Mesendoderm (in vitro differentiated cells): ENCODE measurements at places on chromosomes 7 and 10.

DNA sequence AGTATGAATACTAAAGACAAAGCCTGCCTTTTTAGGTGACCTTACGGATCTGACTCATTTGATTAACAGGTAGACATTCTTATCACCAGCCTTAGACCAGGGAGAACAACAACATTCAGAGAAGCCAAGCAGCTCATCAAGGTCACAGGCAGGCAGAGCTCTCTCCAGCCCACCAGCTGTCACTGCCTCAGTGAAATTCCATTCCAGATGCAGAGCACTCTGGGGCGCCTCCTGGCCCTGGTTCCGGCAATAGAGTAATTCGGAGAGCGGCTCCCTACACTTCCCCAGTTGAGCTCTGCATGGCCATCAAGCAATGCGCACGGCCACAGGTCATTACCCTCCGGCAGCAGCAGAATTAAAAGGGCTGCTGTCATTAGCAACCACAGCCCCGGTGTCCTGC lies 164.7 kb downstream of the TCERG1L start:
- peak; percentile 5 for DNase-seq

DNA sequence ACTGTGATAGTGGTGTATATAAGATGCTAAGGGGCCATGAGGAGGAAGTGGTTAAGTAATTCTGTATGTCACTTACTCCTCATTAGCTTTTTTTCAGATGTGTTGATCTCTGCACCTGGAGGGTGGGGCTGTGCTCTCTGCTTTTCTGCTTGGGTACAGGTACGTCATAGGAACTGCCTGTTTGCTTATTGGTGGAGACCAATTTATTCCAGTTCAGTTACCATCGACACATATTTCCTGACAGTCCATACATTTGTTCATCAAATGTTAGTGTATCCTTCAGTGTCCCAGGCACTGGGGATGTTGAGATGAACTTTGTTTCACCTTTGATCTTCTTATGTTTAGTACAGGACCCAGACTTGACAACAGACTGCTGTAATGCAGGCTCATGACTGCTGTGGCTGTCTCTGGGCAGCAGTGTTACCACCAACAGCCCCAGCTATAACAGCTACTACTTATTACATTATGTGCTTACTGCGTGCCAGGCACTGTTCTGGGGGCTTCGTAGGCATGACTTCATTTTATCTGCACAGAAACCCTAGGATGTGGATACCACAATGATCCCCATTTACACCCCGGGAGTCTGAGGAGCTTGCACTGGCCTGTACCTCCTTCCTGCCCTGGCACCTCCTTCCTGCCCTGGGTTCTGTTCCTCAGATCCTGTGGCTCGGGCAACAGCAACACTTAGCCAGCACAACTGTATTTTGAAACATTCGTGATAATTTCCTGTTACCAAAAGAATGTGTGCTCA lies 87.4 kb downstream of the BUB3 start:
- no peak for DNase-seq

DNA sequence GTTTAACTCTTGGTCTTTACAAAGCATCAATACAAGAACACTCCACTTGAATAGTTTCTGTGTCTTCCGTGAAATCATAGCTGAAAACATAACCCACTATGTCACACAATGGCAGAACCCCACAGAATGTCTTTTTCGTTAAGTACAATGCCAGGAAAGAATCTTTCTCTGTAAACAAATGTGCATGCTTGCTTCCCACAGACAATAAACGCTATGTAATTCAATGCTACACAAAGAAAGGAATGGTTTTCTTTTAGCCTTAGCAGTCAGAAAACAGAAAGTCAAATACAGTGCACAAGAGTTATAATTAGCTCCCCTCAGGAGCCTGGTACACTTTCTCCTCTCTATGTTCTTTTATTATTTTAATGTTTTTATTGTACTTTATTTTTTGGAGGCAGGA lies 186.1 kb downstream of the SRPK2 start:
- no peak for DNase-seq

DNA sequence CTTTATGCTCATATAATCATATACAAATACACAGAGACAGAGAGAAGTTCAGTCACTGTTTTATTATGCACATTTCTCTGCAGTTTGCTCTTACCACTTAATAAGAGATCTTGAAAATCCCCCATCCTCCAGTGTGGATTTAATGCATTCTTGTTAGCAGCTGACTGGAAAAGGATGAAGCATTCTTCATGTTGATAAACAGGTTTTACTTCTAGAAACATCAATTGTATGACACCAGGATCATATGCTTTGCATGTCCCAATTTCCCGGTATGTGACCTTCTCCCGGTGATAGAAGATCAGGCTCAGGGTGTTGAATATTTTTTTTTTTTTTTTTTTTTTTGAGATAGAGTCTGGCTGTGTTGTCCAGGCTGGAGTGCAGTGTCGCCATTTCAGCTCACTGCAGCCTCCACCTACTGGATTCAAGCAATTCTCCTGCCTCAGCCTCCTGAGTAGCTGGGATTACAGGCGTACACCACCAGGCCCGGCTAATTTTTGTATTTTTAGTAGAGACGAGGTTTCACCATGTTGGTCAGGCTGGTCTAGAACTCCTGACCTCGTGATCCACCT lies 6.2 kb upstream of the CREB3L2 start:
- no peak for DNase-seq

- peak; percentile 71 for DNase-seq
Measured at GRCh38 chr10:89224739-89225443, 17.8 kb upstream of the CH25H start.

DNA sequence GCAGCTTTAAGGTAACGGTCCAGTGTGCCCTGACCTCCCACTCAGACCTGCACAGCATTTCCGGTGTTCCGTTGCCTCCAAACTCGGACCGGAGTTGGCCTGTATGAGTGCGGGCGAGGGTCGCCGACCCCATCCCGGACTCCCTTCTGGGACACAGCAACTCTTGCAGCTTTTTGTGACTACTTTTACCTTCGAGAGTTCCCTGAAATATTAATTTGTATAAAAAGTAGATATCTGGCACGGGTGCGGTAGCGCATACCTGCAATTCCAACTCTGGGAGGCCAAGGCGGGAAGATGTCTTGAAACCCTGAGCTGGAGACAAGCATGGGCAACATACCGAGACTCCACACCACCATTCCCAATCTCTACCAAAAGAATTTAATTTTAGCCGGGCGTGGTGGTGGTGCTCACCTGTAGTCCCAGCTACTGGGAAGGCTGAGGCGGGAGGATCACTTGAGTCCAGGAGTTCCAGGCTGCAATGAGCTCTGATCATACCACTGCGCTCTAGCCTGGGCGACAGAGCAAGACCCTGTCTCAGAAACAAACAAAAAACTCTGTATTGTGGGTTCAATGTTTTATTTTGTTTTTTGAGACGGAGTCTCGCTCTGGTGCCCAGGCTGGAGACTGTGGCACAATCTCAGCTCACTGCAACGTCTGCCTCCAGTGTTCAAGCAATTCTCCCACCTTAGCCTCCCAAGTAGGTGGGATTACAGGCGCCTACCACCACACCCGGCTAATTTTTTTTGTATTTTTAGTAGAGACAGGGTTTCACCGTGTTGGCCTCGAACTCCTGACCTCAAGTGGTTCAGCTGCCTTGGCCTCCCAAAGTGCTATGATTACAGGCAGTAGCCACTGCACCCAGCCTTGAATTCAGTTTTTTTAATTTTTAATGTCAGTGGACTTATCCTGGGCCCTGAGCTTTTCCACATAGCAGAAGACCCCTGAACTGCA lies 1.1 kb upstream of the PPP1R35 start:
- DNase-seq, result no peak

DNA sequence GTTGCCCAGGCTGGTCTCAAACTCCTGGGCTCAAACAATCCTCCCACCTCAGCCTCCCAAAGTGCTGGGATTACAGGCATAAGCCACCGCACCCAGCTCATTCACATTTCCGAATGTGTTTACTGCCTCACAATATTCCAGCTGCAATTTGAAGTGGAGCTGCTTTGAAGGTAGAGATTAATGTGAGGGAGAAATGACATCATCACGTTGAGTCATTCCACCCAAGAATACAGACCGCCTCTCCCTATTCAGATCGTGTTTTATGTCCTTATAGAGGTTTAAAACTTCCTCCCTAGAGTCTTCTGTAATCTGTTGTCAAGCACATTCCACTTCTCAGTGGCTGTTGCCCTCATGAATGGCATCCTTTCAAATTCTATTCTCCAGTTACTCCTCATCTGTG lies 100.4 kb upstream of the PDGFA start:
- DNase-seq, result peak; percentile 29

GRCh38 chr10:65898055-65898454 lies 1027.8 kb upstream of the LRRTM3 start:
- DNase-seq, result no peak

- DNase-seq, result no peak
Measured at GRCh38 chr10:125124907-125125306, 35.5 kb downstream of the CTBP2 start.

- no peak for DNase-seq
Measured at GRCh38 chr10:108861181-108861754, 1062.0 kb downstream of the XPNPEP1 start.

DNA sequence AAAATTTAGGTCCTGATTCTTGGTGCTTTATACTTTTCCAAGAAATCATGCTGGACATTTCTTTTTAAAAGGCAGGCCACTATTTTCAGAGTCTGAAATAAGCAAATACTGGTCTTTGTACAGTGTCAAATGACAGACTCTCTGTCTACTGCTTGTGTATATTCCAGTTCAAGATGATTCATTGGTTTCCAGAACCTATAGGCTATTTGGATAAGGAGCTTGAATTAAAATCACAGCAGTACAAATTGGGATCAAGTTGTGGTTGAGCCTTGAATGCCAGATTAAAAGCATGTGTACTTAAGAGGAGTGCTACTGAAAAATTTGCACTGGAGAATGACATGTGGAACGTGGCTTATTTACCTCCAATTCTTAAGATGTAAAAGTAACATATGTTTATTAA lies 10.7 kb downstream of the KMT2E start:
- no peak for DNase-seq

DNA sequence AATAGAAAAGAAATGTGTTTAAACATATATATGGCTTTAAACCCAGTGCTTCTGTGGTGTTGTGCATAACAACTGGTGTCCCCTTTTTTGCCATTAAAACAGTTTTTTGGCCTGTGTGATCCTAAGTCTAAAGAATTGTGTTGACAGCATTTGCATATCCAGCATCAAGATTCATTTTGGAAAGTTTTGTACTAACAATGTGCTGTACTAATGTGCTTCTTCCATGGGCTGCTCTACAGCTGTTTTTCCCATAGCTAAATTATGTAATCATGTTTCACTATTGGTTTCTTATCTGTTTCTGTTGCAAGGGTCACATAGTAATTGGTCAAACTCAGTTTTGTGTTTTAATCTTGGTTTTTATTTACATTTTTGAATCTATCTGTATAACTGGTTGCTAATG lies 5.5 kb downstream of the CNNM2 start:
- no peak for DNase-seq

DNA sequence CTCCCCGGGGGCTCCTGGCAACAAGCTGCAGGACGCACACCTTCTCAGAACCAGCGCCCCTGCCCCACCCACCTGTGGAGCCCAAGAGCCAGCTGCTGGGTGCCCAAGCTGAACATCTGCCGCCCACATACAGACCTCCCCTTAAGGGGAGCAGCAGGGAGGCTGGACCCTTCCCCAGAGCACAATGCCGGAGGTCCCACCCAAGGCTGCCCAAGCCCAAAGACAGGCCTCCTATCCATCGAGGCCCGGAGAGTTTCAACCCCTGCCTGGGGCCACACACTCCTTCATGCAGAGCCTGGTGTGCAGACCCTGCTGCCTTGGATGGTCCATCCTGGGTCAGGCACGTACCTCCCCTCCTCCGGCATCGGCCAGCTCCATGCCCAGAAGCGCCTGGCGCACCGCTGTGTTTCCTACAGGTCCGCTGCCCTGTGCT lies 48.7 kb downstream of the VIPR2 start:
- DNase-seq, result no peak

- DNase-seq, result peak; percentile 86
Measured at GRCh38 chr10:104336821-104337467, 1.3 kb downstream of the ITPRIP start.

- no peak for DNase-seq
Measured at GRCh38 chr7:22137026-22137425, 191.3 kb upstream of the CDCA7L start.

- DNase-seq, result no peak
Measured at GRCh38 chr10:97865488-97865887, 15.8 kb downstream of the GOLGA7B start.

GRCh38 chr7:128812514-128813168 lies 17.6 kb upstream of the FLNC start:
- DNase-seq, result no peak

- DNase-seq, result no peak
Measured at GRCh38 chr10:113459626-113460280, 93.1 kb upstream of the HABP2 start.

DNA sequence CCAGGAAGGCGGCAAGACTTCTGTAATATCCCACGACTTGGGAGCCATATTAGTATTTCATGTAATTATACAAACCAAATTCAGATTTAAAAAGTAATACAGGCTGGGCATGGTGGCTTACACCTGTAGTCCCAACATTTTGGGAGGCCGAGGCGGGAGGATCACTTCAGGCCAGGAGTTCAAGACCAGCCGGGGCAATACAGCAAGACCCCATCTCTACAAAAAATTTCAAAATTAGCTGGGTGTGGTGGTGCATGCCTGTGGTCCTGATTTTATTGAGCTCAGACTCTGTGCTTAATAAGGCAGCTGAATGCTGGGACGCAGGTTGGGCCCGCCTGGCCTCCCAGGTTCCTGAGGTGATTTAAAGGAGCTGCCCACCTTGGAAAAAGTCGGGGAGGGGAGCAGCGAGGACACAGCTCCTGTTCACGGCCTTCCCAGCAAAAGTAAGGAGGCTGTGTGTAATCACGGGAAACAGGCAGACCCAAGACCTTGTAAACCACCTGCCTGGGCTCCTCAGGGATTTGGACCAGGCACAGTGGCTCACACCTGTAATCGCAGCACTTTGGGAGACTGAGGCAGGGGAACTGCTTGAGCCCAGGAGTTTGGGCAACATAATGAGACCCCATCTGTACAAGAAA lies 93.0 kb upstream of the DNAAF5 start:
- DNase-seq, result no peak

DNA sequence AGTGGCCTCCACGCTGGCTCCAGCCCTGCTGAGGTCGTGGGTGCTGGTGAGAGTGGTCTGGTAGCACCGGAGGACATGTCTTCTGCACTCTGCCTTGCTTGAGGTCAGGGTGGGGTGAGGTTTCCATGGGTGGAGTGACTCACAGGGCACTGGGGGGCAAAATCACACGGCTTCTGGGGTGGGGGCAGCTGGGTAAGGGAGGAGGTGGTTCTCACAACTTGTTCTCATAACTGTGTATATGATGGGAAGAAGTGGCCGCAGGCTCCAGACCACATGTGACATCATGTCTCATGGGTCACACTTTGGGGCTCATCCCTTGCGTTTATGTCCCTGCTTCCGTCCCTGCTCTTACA lies 884 bp upstream of the PRF1 start:
- DNase-seq, result no peak

GRCh38 chr7:135620980-135621850 lies 41.1 kb upstream of the STMP1 start:
- peak; percentile 78 for DNase-seq

GRCh38 chr7:142813226-142813625 lies 41.6 kb upstream of the EPHB6 start:
- peak; percentile 98 for DNase-seq

DNA sequence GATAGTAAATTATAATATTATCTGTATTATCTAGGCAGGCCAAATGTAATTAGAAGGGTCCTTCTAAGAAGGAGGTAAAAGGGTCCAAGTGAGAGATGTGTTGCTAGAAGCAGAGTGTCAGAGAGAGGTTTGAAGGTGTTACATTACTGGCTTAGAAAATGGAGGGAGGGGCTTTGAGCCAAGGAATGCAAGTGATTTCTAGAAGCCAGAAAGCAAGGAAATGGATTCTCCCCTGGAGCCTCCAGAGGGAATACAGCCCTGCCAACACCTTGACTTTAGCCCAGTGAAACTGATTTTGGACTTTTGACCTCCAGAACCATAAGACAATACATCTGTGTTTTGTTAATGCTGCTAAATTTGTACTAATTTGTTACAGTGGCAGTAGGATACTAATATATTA lies 97.9 kb upstream of the IL6 start:
- DNase-seq, result peak; percentile 84
